ENCODE measurements at places on chromosomes 2 and 18.

GRCh38 chr2:65056215-65057053, at the start of gene CEP68:
Gene CEP68, plus strand, starts transcription at chr2:65056416. Its CDS starts 13,029 bp downstream, at chr2:65069445.
- peak; percentile 100 for DNase-seq

- DNase-seq, result no peak
Measured at GRCh38 chr2:19532547-19533196, 174.2 kb upstream of the OSR1 start.

- no peak for DNase-seq
Measured at GRCh38 chr2:203796248-203797010, 71.1 kb upstream of the CTLA4 start.

- DNase-seq, result no peak
Measured at GRCh38 chr2:101742547-101742946, 45.0 kb downstream of the MAP4K4 start.

DNA sequence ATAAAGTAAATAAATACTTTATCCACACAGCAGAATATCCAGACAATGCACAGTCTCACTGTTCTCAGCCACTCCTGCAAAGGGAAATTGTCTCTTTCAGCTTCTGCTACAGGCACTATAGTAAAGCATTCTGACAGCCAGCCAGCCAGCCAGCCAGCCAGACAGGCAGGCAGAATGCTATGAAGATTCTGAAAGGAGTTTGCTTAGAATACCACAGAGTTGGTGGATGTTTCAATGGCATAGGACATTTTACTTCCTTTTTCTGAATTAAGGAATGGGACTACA, 116.1 kb upstream of the CYP26B1 start:
- DNase-seq, result no peak

- DNase-seq, result peak; percentile 95
Measured at GRCh38 chr18:62979176-62979575, 263.8 kb downstream of the PHLPP1 start.

GRCh38 chr18:43932140-43932539, 654.9 kb upstream of the SYT4 start:
- DNase-seq, result no peak

GRCh38 chr2:206482633-206483032, 39.3 kb downstream of the ADAM23 start:
- no peak for DNase-seq

DNA sequence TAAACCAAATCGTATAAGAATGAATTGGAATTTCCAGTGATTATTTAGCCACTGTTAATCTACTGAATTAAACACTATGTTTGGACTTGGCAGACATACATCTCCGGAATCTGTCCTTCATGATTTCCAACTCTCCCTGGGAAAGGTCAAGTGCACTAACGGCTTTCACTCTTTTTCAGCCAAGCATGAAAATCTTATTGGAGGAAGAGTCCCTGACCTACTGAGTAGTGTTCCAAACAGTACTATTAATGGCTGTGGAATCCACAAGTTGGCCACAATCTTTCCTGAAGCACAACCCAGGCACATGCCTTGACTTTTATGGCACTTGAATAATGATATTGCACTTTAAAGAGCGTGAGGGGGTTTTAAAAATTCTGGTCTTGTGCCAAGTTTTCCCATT, 318.9 kb upstream of the RND3 start:
- DNase-seq, result no peak

GRCh38 chr2:217691516-217691915, 311.3 kb downstream of the TNS1 start:
- no peak for DNase-seq

- DNase-seq, result peak; percentile 98
Measured at GRCh38 chr2:101308432-101309210, at the start of gene RNF149. Gene RNF149, minus strand, starts transcription at chr2:101308701. Its CDS starts 113 bp downstream, at chr2:101308588.

DNA sequence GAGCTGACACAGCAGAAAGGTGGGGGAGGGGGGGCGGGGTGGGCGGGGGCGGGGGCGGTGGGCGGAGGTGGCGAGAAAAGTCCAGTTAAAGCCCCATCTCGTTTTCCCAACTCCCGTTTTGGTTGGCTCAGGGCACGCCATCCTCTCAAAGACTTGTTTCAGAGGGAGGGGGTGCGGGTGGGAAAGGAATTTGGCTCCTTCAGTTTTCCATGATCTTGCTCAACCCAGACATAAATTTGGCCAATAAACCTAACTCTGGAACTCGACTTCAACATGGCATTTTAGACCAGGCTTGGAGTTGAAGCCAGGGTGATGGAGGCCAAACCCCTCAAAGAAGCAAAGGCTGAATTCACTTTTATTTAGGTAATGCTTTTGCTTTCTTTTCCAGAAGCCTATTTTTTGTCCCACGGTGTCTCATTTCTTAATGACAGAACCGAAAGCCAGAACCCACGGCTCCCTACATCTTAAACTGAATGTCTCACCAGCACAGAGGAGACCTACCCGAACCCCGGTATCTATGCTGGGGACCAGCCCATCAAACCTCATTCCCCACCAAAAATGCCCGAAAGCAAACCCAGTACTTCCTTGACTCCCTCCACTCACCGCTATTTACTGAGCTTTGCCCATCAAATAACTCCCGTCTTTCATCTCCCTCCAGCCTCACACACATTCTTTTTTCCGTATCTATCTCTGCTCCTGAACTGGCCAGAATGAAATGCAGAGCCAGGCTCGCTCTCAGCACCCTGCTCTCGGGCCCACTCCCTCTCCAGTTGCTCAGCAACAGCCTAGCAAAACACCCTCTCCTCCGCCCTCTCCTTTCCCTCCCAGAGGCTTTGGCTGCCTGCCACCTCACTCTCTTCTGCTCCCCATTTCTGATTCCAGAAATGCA, 4.3 kb downstream of the IGFBP5 start:
- peak; percentile 97 for DNase-seq

- DNase-seq, result no peak
Measured at GRCh38 chr2:118609138-118609537, 238.3 kb downstream of the EN1 start.

GRCh38 chr2:212721026-212721451, 182.4 kb upstream of the ERBB4 start:
- no peak for DNase-seq

DNA sequence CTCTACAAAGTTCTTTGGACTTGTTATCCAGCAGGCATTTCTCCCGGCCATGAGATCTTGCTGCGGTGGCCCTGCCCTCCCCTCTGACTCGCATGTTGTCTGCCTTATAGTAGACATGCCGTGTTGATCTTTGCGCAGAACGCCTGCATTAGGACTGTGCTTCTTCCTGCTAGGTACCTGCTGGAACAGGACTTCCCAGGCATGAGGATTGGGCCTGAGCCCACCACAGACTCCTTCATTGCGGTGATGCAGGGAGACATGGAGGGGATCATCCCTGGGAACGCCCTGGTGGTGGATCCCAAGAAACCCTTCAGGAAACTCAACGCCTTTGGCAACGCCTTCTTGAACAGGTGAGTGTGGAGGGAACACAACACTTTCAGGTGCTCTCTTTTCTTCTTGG, 10.1 kb downstream of the EHD3 start:
- DNase-seq, result no peak

DNA sequence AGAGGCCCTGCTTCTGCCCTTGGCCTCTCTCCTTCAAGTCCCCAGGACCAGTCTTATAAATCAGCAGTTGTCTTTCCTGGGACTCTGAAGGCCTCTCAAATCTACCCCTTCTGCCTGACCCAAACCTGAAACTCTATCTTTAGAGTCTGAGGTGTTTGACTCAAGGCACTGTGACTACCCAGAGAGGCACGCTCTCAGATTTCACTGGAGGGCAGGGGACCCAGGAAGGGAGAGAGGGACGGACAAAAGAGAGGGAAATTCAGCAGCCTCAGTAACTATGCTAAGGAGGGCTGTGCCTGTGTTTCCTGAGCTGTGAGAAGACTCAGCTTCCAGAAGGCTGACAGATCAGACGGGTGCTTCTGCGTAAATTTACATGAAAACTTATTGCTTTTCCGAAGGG, 217.8 kb downstream of the HAUS1 start:
- DNase-seq, result no peak

GRCh38 chr2:28610583-28611201, 114.8 kb downstream of the PLB1 start:
- peak; percentile 95 for DNase-seq

DNA sequence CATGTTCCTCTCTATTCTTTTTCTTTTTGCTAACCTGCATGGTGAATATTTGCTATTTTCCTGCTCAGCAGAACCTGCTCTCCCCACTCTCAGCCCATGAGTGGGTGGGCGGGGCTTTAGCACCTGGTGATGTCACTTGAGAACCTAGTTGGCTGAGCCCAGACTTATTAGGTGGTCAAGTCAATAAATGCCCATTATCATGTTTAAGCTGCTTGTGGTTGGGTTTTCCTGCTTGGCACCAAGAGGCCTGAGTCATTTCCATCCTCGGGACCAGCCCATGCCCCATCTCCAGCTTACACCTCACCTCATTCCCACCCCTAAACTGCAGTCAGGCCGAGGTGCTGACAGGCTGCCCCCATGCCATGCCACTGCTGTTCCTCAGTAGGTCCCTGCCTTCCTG, 226.6 kb downstream of the ANKRD30B start:
- DNase-seq, result no peak

DNA sequence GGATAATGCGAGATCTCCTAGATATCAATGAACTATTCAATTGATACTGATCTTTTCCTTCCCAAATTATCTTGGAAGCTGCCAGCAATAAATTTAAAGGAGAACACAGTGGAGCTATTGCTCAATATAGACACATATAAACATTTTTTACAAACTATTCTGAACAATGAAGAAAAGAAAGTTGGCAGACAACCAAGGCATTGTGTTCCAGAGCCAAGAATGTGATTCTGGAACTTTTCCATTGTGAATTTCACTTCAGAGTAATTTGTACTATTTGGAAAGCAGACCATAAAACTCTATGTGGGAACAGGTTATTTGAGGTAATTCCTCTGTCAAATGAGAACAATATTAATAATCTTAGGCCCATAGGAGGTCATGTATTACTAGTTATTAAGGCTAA, 588.2 kb downstream of the IRS1 start:
- no peak for DNase-seq

- peak; percentile 60 for DNase-seq
Measured at GRCh38 chr2:217459680-217460405, 543.0 kb downstream of the TNS1 start.

DNA sequence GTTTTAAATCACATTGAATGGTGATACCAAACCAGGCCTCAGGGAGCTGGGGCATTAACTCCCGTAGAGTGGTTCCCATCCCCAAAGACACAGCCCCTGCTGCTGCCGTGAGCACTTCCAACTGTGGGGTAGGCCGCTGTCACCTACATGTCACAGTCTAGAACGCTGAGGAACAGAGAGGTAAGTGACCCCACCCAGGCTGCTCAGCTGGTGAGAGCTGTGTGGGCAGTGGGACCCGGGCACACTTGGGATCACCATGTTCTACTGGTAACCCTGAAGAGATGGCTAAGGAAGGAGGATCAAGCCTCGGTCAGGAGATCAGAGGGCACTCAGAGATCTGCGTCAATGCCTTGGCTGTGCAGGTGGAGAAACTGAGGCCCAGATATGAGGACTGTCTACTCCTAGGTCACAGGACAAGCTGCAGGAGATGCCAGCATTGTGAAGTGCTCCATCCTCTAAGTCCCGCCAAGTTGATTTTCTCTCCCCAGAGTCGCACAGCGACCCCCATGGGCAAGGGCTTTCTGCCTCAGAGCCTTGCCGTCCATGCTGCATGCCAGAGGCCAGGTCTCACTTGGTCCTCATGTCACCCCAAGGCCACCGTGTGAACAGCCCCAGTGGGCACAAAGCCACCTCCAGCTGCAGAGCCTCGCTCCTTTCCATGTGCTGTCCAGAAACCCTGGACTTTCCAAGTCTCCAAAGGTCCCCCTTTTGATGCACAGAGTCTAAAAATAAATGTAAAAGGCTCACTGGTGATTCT, 144.2 kb upstream of the OTOS start:
- no peak for DNase-seq

GRCh38 chr2:178874529-178875240, 67.5 kb upstream of the TTN start:
- no peak for DNase-seq

GRCh38 chr2:238940806-238941205, 92.9 kb downstream of the TWIST2 start:
- no peak for DNase-seq

- DNase-seq, result no peak
Measured at GRCh38 chr2:174086708-174087107, 121.5 kb upstream of the SP3 start.

DNA sequence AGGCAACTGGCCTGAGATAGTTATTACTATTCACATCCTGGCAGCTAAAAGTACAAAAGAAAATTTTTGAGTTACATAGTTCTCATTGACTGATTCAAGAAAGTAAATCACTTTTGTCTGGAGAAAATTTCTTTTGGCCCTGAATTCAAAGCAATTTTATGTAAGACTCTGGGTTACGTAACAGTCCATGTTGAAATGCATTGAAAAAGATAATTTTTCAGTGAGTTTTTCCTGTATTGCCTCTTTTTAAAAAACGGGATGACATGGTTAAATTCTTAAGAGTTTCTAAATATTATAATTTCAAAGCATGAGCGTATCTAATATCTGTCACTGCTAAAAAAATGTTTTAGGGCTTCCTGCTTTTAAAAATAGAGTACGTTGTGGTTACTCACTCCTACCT, 72.7 kb downstream of the ANKRD12 start:
- DNase-seq, result no peak

DNA sequence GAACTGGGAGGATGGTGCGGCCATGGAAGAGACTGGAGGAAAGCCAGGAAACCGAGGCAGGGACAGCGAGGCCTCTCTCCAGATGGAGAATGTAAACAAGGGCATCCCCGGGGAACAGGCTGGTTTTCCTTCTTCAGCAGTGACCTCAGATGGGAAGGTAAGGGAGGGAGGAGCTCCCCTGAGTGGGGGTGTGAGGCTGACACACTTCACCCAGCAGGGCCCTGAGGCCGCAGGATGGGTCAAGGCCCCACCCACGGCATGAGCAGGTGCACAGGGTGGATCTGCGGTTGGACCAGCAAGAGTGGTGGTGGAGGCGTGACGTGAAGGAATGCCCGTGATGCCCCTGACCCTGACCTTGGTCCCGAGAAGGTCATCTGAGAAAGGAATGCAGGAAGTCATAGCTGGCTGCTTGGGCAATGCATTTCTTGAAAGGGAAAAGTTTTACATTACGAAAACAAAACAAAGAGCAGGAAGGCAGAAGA, 48.1 kb downstream of the ADCY3 start:
- no peak for DNase-seq

- no peak for DNase-seq
Measured at GRCh38 chr18:4960578-4960977, 236.5 kb downstream of the AKAIN1 start.

GRCh38 chr2:153091344-153091743, 372.9 kb downstream of the ARL6IP6 start:
- peak; percentile 31 for DNase-seq

DNA sequence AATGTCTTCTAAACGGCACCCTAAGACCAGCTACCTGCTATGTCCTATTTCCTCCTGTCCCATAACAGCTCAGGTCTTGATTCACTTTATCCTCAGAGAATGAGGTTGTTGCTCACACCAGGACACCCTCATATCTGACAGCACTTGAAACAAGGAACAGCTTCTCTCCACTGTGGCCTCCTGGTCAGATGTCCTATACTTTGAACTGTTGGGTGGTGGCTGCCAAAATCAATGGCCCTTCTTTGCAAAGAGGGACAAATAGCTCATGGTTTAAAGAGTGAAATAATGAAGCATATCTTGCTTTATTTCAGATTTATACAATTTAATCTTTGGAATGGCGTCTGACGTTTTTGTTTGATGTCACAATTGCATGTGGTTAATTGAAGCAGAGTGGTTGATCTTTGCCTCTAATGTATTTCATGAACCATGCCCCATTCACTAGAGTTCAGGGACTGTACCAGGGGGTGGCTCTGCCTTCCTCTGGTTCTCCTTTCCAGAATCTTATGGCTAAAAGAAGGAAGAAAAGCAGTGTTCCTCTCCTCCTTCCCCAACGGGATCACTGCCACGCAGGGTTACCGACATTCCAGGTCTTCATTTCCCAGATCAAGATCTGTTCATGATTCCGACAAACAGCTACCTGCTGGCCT, 24.1 kb upstream of the ZCCHC2 start:
- DNase-seq, result peak; percentile 68

Data from osteoblast (primary cell).